ENCODE measurements at places on chromosomes 6 and 20.

- no peak for DNase-seq
These were observed 24.4 kb downstream of the MAP1LC3A start for GRCh38 chr20:34582911-34583310.

DNA sequence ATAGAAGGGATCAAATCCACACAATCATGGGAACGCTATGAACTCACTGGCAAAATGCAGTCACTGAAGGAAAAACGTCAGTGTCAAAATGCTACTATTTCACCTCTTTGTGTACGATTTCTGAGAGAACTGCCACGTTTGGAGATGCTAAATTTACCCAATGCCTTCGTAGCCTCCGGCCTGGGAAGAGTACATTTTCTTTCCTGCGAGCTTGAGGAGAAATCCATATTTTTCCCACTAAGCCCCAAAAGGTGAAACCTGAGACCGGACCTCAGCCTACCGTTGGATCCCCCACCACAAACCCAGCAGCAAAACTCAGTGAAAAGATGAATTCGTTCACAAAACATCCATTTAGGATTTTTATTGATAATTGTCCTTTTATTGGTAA, 131.7 kb downstream of the GPX5 start:
- DNase-seq, result no peak

DNA sequence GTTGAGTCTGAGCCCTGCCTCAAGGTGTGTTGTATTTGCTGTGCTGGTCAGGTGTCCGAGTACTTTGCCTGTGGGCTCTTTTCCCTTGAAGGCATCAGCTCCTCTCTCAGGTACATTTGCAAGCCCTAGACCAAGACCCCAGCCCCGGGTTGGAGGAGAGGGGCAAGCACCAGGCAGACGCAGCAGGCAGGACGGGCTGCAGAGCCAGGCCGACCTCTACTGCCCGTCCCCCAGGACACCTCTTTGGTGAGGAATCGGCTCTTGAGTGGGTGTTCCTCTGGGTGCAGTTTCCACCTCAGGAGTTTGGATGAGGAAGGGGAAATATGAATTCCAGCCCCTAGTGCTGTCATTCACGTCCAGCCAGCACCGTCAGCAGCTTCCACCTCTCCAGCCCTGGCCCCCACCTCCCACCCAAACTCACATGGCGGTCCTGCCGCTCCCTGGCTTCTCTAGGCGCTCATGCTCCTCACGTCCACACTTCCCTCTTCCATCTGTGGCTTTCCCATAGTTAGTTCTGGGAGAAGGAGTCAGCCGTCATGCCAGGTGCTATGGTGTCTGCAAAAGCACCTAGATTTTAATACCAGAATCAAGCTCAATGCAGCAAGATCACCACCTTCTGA, 183.9 kb downstream of the DLL1 start:
- DNase-seq, result no peak

- DNase-seq, result no peak
These were observed 156.0 kb downstream of the TBC1D7 start for GRCh38 chr6:13172291-13172690.

GRCh38 chr6:9540534-9541126, 874.2 kb downstream of the TFAP2A start:
- no peak for DNase-seq

GRCh38 chr6:122548281-122548680, 61.9 kb upstream of the PKIB start:
- DNase-seq, result no peak

- peak; percentile 21 for DNase-seq
These were observed 16.7 kb upstream of the PI3 start for GRCh38 chr20:45157962-45158361.

GRCh38 chr6:76347539-76347938, 275.1 kb upstream of the IMPG1 start:
- no peak for DNase-seq

GRCh38 chr6:22783931-22784330, 214.6 kb downstream of the HDGFL1 start:
- no peak for DNase-seq

GRCh38 chr6:93036835-93037234, 382.5 kb downstream of the EPHA7 start:
- DNase-seq, result no peak

DNA sequence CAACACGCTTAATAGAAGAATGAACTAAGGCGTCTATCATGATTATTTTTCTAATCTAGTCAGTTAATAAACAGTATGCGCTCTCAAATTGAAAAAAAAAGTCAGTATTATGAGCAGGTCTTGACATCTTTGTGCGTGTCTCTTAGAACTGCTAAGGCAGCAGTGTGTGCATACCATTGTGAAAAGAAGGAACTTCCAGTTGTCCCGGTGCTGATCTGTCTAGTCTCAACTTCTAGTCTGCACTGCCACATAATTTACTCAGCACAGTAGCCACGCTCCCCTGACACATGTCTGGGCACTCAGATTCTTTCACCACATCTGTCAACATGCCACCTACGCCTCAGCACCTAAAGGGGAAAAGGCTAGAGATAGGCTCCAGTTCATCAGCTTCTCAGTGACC, 61.1 kb upstream of the SPDEF start:
- no peak for DNase-seq

- DNase-seq, result no peak
These were observed 99.0 kb upstream of the IYD start for GRCh38 chr6:150269857-150270223.

DNA sequence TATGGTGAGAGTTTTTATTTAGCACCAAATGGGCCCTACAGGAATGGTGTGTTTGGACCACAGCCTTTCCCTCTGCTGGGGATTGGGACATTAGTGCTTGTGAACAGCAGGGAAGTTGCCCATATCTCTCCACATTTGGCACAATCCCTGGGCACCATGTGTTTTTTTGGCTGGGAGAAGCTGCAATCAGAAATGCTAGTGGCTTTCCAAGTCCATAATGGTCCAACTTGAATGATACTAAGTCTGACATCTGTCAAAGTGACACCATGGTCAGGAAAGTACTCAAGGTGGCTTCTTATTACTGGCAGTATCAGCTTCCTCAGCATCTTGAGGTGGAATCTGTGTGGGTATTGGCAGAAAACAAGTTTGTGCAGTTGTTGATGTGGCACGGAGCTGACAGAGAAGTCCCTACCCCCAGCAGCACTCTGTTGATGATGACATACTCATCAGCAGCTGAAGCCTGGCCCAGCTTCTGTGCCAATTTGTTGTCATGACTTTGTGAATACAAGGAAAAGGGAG, 53.0 kb downstream of the SASH1 start:
- peak; percentile 53 for DNase-seq

DNA sequence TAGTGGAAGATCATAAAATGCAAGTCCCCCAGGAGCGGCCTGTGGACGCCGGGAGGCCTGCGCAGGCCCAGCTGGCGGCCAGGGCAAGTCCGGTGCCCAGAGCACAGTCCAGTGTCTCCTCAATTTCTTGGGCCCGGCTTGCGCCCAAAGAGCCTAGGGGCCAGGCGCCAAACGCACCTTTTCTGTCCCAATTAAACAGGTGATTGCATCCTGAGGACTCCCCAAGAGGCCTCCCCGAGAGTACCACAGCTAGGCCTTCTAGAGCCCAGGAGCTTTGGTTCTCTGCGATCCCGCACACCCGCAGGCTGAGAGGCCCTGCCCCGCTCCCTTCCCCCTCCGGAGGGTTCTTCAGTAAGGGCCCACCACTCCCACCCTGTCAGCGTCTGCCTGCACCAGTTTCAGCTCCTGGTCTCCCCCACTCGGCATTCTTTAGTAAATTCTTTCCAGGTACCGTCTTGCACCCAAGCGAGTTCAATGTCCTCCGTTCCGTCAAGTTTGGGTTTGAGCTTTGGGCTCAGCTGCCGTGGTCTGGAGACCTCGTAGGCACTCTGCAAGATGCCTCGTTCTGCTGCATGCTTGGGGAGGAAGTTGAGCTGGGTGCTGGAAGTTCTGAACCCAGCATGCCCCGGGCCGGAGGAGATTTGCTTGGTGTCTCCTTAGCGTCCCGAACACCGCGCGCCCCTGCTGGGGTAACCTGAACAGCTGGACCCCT, 3.9 kb upstream of the NKX2-2 start:
- DNase-seq, result no peak

DNA sequence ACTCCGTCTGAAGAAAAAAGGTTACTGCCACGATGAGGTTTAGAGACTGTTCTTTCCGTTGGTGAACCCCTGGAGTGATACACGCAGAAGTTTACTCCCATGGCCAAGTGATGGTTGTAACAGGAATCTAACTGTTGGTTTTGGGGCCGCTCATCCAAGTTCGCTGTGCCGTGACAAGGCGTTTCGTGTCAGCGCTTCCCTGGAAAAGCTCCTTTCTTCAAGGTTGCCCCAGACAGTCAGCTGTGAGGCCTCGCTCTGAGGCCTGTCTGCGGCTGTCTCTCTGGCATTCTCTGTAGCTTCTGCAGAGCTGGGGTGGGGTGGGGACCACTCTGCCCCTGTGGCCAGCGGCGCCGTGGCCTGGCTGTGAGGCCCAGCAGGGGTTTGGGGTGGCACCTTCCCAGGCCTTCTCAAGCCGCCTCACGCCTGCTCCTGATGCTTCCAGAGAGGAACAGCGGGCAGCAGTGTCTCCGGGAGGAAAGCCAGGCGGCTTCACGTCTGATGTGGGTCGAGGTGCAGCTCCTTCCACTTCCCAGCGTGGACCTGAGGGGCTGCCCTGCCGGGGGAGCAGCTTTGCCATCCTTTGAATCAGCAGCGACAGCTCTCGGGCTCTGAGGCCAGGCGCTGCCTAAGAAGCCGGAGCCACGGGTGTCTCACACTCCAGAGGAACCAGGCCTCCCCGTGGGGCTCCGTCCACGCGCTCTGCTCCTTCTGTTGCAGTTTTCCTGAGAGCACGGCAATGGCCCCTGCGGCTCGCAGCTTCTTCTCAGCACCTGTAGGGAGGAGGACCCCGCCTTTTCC, 76.2 kb downstream of the SMOC2 start:
- DNase-seq, result no peak

- no peak for DNase-seq
These were observed at the start of gene COL9A1 for GRCh38 chr6:70303034-70303525. TSS of gene COL9A1 (minus strand) at chr6:70303084. CDS start at chr6:70302924, 160 bp downstream.

- DNase-seq, result peak; percentile 88
These were observed 165.2 kb upstream of the AGPAT4 start for GRCh38 chr6:161439093-161439492.

- peak; percentile 52 for DNase-seq
These were observed 315.1 kb upstream of the PRND start for GRCh38 chr20:4406627-4407026.

DNA sequence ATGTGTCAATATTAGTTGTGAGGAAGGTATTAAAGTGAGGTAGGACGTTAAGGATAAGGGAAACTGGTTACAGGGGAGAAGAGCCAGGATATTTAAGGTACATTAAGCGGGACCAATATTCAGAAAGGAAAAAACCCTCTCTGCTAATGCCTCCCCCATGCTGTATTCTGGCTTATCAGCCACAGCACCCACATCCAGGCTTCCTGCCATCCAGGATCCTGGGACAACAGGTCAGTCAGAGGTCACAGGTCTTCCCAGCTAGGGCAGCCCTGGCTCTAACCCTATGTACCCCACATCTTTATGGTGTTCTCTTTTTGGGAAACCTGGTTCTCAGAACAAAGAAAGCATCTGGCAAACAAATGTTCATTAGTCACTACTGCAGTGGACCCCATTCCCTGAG, 5.3 kb downstream of the DDRGK1 start:
- DNase-seq, result no peak

GRCh38 chr6:35492974-35493284, 4.0 kb downstream of the TEAD3 start:
- DNase-seq, result no peak

DNA sequence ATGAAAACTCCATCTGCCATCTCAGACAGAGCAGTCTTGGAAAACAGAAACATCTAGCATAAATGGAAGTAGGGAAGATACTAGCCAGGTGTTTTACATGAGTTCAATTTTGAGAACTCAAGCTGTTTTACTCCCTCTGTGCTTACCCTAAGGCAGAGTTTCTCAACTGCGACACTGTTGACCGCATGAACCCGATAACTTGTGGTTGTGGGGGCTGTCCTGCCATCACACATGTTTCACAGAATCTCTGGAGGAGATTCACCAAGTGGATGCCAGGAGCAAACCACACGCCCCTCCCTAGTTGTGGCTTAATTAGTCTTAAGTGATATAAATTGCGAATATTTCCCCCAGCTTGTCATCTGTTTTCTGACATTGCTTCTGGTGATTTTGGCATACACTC, 2.3 kb upstream of the SERPINB6 start:
- no peak for DNase-seq

- no peak for DNase-seq
These were observed 178.4 kb upstream of the ZNF184 start for GRCh38 chr6:27651371-27651732.

DNA sequence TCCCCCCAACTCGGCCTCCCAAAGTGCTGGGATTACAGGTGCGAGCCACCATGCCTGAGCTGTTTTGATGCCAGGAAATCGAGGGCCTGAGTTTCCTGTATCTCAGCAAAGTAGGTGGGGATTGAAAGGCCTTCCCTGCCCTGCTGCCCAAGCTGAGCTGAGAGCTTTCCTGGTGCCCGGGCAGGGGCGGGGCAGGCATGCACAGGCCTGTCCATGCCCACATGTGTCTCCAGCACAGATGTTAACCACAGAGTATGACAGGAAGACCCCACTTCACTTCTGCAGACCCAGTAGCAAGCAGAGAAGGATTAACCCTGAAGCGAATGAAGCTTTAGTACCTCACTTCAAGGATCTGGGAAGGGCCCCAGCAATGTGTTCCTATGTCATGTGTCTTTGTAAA, 66.0 kb downstream of the GPR6 start:
- no peak for DNase-seq

GRCh38 chr6:40610229-40610628, 23.1 kb upstream of the LRFN2 start:
- no peak for DNase-seq

DNA sequence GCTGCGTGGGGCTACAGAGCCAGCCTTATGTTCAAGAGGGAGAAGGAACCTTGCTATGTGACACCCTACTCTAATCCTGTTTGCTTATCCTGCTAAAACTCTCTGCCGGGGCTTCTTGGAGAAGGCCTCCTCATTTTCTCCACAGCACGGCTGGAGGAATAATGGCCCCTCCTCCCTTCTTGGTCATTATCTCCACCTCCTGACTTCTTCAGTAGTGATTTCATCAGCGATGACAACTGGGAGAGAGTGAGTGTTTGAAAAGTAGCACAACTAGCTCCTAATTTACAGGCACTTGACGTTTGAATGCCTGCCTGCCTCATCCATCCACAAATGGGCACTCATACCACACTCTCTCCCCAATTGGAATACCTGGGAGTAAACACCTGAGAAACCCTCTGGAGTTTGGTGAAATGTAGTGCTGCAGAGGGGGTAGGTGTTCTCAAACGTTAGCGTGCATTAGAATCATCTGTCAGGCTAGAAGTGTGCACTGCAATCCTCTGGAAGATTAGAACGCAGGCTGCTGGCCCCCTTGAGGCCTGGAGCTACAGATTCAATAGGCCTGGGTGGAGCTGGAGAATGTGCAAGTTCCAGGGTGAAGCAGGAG, 148.5 kb downstream of the FOXC1 start:
- DNase-seq, result no peak

GRCh38 chr6:120384671-120385070, 949.6 kb downstream of the TBC1D32 start:
- DNase-seq, result no peak

GRCh38 chr20:32455171-32455900, 97.2 kb downstream of the ASXL1 start:
- DNase-seq, result no peak

DNA sequence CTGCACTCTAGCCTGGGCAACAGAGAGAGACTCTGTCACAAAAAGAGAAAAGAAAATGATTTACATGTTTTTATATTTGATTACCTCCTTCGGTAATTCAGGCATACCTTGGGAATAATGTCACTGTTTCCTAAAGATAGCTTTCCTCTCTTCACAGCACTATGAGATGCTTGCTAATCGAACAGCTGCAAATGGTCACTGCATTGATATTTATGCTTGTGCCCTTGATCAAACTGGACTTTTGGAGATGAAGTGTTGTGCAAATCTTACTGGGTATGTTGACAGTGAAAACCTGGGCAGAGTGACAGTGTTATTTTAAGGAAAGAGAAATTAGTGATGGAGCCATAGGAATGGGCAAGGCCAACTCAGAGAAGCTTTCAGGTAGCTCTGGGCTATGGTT, 19.6 kb downstream of the SEC23B start:
- no peak for DNase-seq

Data from putamen (tissue), 1 donor.